ENCODE measurements at places on chromosomes 13 and 19.

DNA sequence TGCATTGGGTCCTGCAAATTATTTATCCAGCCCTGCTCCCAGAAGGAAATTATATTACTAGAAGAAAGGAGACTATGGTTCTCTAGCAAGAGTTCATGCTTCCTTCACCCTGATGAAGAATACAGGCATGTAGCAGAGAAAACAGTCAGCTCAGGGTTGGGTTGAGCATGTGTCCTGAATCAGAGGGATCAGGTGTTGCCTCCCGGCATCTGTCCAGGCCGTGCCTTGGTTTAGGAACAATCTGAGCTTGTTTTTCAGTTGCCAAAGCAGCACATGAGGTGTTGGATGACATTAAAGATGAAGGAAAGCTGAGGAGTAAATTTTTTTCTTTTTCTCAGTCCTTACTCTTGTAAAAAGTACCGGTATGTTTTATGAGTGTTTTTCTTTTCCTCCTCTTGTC lies 62.0 kb downstream of the KL start:
- no peak for DNase-seq

DNA sequence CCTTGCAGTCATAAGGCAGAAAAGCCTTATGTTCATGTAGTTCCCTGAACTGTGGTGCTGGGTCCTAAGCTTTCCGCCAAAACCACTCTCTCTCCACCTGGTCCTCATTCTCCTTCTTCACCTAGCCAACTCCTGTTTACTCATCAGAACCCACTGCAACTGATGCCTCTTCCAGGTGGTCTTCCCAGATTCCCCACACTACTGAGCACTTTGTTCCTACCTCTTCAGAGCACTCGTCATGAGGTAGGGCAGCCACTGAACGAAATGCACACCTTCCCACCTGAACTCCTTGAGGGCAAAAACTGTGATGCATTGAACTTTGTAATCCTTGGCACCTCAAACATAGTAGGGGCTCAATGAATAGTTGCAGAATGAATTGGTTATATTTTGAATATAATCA lies 100.4 kb downstream of the DOCK9 start:
- DNase-seq = no peak

DNA sequence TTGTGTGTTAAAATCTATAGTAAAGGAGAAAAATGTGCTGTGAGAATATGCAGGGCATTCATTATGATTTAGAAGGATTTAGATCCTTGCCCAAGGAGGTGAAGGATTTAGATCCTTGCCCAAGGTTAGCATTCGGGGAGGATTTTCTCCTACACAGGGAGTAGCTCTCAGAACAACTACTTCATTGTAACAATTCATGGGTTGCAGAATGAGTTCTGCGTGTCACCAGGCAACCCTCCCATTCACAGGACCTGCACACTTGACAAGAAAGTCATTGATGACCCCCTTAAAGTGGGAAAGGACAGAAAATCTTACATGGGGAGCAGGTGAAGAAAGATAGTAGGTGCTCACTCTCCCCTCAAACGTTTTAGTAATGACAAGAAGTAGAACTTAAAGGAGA lies 167.1 kb upstream of the MAB21L1 start:
- no peak for DNase-seq

DNA sequence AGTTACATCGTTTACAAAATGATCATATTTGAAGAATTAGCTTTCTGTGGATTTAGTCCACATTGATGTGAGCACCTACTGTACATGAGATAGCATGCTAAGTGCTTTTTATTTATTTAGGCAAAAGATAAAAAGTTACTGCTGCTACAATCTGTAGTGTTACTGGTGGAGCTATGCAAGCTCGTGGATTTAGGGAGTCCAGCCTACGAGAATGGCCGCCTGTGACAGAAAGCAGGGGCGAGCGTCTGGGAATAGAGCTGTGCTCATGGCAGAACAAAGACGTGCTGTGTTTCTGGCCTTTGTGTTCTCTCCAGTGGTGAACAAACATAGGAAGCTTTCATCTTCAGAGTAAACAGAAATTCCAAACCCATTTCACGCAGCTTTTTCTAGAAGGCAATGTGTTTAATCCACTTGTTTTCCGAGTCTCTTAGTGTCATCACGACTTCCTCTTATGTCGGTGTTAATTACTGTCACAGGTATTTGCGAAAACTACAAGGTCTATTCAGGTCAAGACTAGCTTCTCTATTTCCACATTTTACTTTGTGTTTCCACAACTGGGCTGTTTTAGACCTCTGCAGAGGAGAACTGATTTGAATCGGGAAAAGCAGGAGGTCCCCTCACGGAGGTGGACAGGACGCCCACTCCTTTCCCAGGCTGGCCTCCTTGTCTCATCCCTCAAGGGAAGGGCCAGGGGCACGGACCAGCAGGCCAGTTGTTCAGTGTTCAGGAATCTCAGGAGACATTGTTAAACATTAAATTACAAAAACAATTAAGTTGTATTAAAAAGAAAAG lies 67.3 kb downstream of the ATP11A start:
- DNase-seq = no peak

GRCh38 chr13:45385320-45385719 lies 32.9 kb downstream of the SLC25A30 start:
- no peak for DNase-seq

GRCh38 chr13:66048888-66049287 lies 1181.2 kb downstream of the PCDH9 start:
- no peak for DNase-seq

DNA sequence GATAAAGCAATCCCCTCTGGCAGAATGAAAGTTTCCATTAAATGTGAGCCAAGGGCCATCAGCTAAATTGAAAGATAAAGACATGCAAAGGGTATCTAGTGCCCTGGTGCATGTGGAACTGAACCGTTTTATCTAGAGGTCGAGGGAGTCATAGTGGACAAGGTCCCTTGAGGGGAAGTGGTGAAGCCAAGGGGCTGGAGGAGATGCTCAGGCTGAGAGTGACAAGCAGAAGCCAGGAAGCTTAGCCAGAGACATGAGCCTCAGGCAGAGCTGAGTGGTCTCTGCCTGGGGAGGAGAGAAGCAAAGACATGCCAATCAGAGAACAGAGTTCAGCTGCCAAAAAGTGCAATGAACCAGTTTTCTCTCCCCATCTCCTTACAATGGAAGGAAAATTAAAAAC lies 68.1 kb upstream of the SLC10A2 start:
- DNase-seq = no peak

- no peak for DNase-seq
Measured at GRCh38 chr19:50554212-50554611, 14.0 kb downstream of the LRRC4B start.

DNA sequence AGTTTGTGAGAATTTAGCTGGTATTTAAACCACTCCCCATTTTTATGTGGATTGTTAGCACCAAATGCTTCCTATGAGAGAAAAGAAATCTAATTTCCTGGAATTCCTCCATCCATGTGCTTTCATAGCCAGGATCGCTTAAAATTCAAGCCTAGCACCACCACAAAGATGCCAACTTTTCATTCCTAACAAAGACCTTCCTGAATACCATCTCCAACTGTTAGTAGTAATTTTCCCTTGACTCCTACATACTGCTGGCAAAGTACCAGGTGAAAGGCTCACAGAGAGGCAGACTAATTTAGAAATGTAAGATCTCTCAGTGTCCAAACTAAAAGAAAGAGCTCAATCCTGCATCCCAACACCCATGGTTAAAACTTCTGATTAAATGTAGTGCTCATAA lies 386.3 kb downstream of the KCTD12 start:
- DNase-seq = no peak

DNA sequence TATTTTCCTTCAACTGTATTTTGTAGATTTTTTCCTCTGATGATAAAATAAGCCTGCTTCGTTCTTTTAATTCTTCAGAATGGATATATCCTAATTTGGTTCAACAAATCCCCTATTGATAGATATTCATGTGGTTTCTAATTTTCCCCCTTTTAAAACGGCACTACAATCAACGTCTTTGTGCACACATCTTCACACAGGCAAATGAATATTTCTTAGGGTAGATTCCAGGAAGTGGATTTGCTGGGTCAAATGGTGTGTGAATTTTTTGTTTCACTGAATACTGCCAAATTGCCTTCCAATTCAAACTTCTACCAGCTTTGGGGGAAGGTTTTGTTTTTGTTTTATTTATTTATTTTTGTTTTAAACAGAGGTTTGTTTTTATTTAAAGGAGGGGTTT lies 287.2 kb downstream of the FOXO1 start:
- no peak for DNase-seq

DNA sequence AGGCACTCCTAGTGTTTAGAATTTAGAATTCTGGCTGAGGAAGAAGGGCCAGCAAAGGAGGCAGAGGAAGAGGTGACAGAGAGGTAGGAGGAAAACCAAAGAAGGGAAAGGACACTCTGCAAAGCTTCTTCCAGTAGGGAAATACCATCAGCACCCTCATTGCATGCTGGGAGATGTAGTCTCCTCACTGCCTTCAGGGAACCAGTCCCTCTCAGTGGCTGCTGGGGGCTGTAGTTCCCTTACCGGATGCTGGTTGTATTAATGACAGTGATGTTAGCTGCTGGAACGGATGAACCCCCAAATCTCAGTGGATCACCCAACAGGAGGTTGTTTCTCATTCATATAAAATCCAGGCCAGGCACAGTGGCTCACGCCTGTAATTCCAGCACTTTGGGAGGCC lies 10.1 kb downstream of the GRIN2D start:
- no peak for DNase-seq

- no peak for DNase-seq
Measured at GRCh38 chr13:113090806-113091205, 14.8 kb upstream of the F7 start.

Data from activated effector memory CD4-positive, alpha-beta T cell treated with Interleukin-2 at 50 U/mL for 16 hours (primary cell).